Stimulated activated CD8-positive, alpha-beta memory T cell treated with anti-CD3 and anti-CD28 coated beads, Interleukin-4, amount 100 ng/mL, for 4 hours (primary cell): ENCODE measurements at places on chromosomes 7 and 10.

GRCh38 chr7:125971656-125972055, 1042.0 kb upstream of the POT1 start:
- DNase-seq: no peak

DNA sequence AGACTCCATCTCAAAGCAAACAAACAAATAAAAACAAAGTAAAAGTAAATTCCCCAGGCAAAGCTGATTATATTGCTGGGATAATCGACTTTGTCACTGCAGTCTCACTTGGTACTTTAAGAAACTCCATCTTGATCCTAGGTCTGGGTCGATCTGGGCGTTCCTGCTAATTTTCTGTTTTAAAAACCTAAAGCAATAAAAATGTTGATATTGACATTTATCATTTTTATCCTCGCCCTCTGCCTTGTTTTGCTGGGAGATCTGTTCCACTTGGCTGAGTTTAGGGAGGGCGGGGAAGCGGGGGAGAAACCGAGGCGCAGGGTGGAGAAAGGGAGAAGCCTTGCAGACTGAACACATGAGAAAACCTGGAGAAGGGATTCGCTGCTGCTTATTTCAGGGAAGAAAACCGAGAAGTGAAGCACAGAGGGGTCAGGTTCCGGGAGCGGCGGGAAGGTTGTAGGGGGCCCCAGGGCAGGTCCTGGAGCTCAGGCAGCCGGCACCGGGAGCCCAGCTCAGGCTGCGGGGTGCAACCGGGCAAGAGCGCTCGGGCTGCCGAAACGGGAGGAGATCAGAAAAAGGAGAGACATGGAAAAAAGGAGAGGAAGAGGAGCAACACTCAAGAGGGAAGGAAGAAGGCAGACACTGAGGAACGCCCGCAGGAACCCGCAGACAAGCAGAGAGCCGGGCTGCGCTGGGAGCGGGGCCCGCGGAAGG, 27.3 kb upstream of the KMT2C start:
- no peak for DNase-seq

DNA sequence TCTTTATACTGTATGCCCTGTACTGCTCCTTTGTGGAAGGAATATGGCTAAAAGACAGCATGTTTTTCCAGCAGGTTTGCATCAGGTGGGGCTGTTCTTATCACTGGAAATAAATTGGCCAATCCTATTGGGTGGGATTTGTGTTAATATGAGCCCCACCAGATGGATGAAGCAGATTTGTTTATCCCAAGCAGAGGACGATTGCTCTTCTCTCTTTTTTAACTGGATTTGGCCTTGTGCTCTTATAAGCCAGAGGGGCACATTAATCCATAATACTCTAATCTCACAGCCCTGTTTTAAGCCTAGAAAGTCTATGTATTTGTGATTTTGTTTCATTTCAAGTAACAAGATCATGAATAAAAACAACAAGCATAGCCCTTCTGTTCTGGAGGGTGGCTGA, 240.1 kb upstream of the ADARB2 start:
- DNase-seq: no peak

DNA sequence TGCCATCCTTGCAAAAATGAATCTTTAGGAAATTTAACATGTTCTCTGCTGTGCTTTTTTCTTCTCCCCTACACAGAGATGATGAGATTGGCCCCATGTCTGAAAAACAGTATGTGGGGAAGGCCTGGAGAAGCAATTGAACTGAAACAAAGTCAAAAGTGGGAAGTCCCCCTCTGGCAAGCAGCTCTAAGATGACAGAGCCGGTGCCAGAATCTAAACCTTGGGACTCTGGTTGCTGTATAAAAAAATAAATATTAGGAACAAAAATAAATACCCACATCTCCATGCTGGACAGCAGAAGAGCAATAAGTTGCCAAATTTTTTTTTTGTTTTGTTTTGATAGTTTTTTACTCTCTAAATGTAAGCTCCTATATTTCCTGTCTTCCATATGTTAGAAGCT, 51.8 kb upstream of the TRIL start:
- no peak for DNase-seq

DNA sequence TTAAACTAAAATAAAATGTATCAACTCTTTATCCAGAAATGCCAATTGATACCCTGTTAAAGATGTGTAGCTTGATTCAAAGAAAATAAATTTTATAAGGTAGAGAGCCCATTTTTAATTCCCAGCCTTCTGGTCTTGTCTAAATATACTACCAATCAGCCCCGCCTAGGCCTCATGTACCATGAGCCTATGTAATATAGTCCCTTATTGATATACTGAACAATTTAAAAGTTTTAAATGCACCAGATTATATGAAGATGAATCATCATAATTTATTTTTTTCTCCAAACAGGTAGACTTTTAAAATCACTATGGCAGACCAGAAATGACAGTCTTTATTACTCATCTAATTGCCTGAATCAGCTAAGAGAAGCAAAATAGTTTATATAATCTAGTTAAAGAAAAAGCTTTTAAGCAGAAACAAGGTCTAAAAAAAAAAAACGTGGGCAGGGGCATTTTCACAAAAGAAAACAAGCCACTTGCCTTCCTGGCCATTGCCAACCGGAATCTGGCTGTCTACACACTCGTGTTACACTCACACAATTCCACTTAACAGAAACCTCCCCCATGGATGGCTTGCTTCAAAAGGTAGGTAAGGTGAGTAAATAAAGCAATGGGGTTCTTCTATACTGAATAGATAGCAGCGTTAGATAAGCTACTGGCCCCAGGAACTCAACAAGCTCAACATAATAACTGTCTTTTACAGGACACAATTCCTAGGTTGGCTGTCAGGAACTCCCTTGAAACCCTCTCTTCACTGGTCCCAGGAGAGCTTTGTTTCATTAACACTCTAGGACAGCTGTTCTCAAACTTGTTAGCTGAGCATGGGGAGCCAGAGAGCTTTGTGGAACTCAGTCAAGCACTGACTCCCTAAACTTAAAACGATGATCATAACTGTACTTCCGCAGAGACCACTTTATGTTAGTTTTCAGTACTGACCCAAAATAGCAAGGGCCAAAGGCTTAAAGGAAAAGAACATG, 37.2 kb downstream of the RAPGEF5 start:
- no peak for DNase-seq

DNA sequence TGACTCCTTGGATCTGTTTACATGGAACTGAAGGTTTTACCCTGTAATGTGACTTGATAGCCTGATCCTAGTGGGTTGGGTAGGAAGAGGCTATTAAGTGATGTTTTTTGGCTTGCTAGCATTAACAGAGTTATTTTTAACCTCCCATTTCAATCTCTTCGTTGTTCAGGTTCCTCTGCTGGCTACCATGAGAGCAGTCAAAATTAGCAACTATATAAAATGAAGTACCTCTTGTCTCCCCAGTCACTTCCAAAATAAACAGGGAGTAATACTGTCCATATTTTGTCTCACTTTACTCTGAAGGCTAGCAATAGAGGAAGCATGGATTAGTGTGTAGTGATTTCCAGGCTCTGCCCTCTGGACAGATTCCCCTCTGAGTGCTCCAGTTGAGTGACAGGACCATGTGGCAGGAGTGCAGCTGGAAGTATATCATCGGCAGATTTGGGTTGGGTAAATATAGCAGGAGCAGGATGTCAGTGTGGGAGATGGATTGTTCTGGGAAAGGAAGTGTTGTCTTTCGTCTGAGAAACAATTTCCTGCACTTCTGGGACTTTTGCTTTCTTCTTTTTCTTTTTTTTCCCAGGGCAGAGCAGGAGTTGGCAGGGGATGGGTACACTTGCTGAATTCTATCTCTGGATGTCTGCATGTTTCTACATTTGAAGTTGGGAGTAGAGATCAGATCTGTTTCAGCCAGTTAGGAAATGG, 35.2 kb downstream of the GBF1 start:
- no peak for DNase-seq
